ENCODE measurements at places on chromosomes 6 and 20.

- no peak for DNase-seq
Measured at GRCh38 chr6:54194067-54194466, 82.8 kb downstream of the MLIP start.

DNA sequence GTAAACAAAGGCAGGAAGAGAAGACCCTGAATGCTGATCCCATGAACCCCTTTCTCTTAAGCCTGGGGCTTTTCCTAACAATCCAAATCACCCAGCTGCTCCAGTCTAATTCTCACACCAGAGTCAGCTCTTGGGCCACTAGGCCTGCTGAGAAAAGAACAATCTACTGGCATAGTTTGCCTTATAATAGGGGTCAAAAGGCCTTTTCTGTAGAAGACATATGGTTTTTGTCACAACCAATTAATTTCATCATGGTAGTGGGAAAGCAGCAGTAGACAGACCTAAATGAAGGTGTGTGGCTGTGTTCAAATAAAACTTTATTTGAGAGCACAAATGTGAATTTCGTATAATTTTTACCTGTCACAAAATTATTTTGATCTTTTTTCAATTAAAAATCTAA, 994.7 kb upstream of the EPHA7 start:
- no peak for DNase-seq

- DNase-seq: no peak
Measured at GRCh38 chr6:167044696-167045095, 45.5 kb downstream of the CEP43 start.

- no peak for DNase-seq
Measured at GRCh38 chr6:1222728-1223595, 88.9 kb upstream of the FOXQ1 start.

DNA sequence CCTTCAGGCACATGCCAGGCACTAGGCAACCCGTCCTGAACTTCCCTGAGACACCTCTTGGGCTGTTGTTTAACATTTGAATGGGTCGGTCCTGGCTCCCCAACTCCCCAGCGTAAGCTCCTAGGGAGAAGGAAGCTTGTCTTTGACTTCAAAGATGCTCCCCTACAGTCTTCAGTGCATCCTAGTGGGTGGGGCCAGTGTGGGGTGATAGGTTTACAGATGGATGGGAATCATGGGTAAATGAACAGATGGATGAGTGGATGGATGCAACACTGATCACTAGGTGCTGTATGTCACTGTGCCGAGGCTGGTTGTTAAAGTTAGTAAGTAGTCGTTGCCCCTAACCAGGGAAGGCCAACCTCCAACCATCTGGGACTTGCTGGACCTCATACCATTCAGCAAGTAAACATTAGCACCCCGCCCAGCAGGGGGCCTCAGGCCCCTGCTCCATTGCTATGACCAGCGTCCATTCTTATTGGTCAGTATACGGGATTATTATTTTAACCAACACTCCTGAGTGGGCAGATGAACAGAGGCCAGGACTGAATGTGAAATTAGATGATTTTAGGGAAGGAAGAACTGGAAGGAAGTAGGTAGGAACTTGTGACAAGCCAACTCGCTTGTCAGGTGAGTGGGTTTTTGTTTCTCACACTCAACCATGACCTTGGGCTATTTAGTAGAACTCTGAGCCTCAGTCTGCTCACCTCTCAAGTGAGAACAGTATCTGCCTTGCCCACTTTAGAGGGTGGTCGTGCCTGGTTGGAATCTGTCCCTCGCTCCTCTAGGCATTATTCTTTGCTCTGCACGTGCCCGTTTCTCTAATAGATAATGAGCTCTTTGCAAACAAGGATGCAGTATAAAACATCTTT, 82.9 kb upstream of the FOXP4 start:
- no peak for DNase-seq

DNA sequence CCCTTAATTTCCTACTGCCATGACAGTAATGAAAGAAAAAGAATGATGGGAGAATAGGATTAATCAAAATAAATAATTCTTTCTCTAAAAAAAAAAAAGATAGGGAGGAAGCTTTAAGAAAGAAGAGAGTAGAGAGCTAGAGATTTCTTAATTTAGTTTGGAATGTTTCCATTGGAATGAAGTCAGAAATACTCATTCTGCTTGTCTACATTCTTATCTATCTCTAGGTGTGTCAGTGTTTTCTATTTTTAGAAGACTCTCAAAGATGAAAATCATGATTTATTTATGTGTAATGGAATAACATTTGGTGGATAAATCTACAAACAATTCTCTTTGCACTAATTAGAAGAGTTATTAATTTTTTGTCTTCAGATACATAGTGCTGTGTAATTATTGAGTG, 38.0 kb upstream of the HIVEP1 start:
- DNase-seq: no peak

All from effector memory CD4-positive, alpha-beta T cell (primary cell).